ENCODE measurements at places on chromosomes 2 and 18.

- DNase-seq: peak; percentile 58
Observed at GRCh38 chr2:70188460-70188859, 2.4 kb downstream of the C2orf42 start.

DNA sequence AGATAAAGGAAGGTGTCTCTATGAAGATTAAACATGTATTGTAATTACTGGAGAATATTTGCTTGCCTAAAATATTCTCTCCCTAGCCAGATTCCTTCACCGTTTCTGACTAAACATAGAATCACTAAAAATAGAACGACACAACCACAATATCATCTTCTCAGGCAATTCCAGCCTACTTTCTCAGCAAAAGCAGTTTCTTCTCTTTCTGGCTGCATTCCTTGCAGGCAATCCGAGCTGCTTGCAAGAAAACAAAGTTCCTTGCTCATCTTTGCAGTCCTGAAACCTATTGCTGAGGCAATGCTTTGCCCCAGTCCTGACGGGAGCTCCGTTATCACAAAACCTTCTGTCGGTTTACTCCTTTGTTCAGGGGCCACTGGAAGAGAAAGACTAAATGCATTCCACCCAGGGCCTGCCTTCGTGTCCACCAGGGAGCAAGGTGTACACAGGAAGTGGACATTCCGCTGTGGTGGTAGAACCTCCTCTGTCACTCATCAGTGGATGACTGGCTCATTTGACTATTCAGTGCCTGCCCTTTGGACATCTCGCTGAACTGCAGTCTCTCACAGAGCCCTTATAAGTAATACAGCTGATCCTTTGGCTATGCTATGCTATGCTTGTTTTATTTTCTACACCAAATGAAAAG is 239.2 kb upstream of the DOK6 start:
- no peak for DNase-seq

DNA sequence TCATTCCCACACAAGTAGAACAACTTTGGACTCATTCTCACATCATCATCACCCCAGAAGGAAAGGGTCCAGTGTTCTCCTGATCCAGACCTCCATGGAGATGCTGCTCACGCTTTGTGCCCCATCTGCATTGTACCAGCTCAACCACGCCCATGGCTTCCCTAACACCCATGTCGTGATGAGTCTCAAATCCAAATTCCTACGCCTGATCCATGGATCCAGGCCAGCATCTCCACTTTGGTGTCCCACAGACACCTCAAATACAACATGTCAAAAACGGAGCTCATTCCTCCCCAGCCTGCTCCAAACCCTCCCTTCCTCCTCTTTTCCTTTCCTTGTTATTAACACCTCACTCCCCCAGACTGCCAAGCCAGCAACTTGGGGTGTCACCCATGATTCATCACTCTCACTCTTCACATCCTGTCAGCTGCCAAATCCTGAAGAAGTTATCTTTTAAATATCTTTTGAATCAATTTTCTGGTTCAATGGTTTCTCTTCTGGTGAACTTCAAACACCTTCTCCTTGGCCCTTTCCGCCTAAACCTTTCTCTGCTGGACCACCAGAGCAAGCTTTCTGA is 30.2 kb upstream of the FAM124B start:
- no peak for DNase-seq

- no peak for DNase-seq
Observed at GRCh38 chr2:32210767-32211408, 45.2 kb downstream of the SLC30A6 start.

DNA sequence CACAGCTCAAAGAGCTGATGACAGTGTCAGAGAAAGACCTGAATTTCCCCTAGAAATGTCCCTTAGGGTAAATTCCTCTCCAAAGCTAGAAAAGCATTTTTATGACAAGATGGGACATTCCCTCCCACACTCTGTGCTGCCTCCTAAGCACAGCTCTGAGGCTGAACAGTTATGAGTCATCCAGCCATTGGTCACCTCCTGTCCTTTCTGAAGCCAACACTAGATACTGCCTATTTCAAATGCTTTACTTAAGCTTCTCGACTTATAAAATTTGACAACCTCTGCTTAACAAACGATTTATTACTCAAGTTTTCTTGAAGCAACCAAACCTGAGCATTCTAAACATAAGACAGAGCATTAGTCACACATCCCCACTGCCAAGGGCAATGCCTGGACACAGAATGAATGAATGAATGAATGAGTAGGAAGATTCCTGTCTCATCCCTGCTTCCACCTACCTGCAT is 35.4 kb downstream of the B4GALT6 start:
- no peak for DNase-seq
